ENCODE measurements at places on chromosomes 2 and 18.

GRCh38 chr2:121805766-121806143 is 50.3 kb downstream of the TSN start:
- no peak for DNase-seq

GRCh38 chr2:198774576-198774975 is 683.2 kb downstream of the SATB2 start:
- no peak for DNase-seq

DNA sequence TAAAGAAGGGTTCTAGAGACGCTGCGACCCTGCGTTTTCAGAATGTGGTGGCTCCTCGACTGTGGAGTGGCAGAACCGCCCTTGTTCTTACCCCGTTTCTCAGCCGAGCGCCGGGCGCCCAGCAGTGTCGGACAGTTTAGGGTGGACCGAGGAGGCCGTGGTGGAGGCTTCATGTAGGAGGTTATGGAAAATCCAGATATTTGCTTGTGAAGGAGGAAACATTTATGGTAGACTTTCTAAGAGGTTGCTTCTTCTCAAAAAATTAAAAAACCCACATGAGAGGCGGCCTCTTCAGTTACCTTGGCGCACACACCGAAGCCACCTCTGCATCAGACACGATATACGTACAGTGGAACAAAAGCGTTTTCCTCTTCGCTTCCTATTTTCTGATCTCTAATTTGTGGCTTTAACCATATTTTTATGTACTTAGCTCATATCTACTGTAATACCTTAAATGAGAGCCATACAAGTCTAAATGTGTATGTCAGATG is 120.8 kb downstream of the NFATC1 start:
- no peak for DNase-seq

DNA sequence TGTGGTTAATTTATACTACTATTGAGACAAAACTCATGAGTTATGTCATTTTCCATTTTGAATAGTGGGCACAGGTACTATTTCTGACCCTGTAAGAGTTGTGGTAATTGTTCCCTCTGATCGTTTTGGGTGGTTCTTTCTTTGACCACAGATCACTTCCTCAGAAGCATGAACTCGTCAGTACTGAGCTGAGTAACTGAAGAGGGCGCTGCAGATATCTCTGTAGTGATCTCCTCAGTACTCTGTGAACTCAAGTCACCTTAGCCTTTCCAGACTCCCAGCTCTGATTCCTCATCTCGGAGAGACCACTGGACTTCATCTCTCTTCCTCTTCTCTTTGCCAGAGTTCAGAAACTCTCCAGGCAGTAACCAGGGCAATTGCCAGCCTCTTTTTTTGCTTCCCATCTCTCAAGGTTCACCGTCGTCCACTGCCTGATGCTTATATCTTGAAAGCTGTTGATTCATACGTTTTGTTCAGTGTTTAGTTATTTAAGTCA is 9.4 kb upstream of the IL1RL1 start:
- DNase-seq = no peak

DNA sequence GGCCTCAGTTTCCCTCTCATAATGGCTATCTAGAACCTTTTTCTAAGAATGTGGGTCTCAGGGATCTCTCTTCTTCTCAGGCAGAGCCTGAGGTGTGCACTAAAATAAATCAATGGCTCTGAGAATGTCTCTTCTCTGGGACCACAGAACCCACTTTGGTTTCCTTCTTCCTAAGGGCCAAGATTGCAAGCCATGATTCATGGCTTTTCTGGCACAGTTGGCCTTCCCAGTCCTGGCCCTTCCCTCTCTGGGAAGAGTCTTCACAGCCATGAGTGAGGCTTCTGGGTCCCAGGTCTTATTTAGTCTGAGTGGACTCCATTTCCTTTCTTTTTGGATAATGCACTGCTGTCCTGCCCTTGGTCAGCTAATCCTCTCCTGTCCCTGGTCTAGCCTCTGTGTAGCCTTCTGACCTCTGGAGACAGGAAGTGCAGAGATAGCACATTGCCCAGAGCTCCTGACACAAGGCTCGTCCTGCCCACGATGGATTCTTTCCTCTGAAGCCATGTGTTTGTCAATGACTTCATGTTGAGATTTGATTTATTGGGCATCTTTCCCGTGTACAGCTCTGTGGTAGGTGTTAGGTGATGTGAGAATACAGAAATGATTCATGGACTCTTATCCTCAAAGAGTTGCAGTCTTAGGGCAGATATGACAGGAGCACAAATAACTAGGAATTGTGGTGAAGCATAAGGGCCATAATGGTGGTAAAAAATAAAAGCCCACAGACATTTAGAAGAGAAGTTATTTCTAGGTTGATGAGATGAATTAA is 245.0 kb downstream of the CLIP4 start:
- DNase-seq = no peak

DNA sequence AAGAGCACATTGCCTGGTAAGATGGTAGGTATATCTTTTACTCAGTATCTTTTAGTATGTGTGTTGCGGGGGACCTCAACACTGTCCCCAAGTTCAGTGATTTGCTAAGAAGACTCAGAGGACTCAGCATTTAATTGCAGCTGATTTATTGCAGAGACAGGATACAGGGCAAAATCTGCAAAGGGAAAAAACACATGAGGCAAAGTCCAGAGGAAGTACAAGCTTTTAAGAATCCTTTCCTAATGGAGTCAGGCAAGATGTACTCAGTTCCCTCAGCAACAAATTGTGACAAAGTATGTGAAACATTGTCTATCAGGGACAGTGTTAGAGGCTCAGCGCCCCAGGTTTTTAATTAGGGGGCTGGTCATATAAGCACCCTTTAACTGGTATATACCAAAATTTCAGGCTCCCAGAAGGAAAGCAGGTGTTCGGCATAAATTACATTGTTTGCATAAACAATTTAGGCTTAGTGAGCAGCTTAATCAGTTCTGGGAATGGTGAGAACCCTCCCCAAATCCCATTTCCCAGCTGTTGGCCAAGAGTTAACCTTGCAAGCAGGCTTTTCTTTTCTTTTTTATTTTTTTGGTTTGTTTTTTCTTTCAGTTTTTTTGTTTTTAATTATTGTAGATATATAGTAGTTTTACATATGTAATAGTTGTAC is 41.7 kb downstream of the RAB3GAP1 start:
- DNase-seq = no peak

- DNase-seq = peak; percentile 37
Measured at GRCh38 chr2:118185210-118186109, 97.2 kb downstream of the INSIG2 start.

DNA sequence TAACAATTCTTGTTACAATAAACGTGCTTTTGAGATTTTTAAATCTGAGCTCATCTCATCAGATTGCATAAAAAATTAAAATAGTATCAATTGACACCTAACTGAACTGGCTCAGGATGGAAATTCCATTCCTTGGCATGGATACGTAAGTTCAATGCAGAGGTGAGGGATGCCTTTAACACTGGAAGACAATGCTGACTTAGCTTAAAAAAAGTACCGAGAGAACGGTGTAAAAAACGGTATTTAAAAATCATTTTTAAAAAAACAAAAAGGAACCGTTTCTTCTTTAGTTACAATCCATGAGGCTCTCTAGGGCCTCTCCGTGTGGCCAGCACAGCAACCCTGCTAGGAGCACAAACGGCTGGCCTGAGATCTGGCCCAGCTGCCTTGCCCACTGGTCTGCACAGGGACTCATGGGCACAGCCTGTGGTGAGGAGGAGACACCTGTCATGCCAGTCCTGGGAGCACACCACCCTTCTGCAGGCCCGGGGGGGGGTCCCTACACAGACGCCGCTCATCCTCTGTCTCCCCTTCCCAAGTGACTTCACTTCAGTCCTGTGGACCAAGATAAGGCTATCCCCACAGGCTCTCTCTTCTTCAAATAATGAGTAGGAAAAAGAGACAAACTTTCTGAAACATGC is 45.2 kb downstream of the FAM168B start:
- no peak for DNase-seq

GRCh38 chr2:15307526-15307925 is 253.6 kb downstream of the NBAS start:
- DNase-seq = no peak

- DNase-seq = no peak
Measured at GRCh38 chr2:2332381-2332780, 1.3 kb upstream of the MYT1L start.

- DNase-seq = no peak
Measured at GRCh38 chr2:230569298-230569697, 143.3 kb upstream of the CAB39 start.

GRCh38 chr2:60353863-60354262 is 199.6 kb downstream of the BCL11A start:
- DNase-seq = no peak

DNA sequence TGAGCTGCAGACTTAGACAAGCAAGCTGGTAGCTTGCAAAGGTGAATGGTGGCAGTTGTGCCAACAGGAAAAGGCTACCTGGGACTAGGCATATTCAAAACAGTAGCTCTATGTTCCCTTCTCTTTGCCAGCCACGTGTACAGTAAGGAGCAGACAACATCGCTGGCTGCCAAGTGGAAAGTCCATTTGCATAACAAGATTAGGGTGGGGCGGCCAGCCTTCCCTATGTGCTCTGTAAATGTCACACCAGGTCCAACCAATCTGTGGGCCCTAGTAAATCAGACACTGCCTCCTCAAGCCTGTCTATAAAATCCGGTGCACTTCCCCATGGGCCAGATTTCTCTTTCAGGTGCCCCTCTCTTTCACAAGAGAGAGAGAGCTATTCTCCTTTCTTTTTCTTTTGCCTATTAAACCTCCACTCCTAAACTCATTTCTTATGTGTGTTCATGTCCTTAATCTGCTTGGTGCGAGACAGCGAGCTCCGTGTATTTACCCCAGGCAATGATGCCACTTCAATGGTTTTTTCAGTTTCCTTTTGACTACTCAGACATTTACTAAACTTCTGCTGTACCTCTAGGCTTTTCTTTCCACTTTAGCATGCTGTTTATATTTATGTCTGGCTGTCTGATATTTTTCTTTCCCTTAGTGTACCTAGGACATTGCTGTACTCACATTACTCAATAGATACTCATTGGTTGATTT is 297.4 kb upstream of the GCFC2 start:
- DNase-seq = no peak

DNA sequence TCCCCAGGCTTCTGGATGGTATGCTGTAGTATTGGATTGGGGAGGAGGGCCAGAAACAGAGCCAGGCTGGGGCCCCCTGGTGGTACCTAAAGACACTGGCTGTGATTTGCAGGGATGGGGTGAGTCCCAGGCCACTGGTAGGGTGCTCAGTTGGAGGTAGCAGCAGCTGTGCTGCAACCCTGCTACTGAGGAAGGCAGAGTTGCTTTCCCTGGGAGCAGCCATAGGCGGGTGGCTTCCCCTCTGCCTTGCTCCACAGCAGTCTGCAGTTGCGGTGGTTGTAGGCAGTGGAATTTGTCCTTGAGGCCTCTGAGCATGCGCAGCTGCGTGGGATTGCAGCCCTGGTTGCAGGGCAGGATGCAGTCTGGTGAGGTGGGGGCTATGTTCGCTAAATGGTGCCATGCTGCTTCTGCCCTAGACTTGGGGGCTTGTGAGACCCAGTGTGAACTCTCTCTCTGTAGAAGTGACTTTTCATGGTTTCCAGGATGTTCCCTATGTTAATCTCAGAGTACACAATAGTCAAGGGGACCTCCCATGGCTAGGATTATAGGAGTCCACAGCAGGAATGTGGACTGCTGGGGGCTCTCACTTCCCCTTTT is 443.5 kb downstream of the XIRP2 start:
- DNase-seq = no peak

DNA sequence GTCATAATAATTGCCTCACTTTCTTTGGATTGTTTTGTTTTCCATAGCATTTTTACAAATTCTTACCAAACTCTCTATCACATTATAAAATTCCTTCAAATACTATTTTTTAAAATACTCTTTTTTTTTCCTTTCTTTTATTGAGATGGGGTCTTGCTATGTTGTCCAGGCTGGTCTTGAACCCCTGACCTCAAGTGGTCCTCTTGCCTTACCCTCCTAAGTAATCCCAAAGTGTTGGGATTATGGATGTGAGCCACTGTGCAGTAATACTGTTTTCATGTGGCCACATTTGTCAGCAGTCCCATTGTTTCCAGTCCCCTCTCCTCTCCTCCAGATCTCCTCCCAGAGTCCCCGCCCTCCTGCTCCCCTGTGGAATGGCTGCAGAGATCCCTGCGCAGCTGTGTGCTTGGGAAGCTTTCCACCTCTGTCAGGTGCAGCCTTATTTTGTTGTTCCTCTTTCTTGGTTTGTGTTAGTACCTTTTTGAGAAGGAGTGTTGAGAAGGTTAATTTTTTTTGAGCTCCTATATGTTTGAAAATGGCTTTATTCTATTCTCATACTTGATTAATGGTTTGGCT is 227.3 kb downstream of the LOXHD1 start:
- DNase-seq = no peak

- DNase-seq = no peak
Measured at GRCh38 chr2:26043862-26044696, 10.2 kb downstream of the RAB10 start.

DNA sequence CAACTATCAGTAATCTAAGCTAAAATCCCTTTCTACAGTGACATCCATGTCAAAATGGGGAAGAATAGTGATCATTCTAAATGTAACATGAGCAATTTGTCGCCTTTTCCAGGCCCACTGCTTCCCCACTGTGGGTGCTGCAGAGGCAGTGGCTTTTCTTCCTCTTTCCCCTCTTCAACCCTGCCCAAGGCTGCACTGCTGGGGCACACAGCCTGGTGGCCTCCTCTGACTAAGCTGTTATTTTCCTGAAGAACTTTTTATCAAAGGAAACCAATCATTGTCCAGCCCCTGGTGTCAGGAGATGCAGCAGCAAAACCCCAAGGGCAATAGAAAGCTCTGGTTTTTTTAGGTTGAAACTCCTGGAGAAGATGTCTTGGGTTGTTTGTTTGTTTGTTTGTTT is 117.6 kb upstream of the KLF7 start:
- DNase-seq = no peak

GRCh38 chr2:33411765-33412164 is 64.7 kb upstream of the RASGRP3 start:
- no peak for DNase-seq

DNA sequence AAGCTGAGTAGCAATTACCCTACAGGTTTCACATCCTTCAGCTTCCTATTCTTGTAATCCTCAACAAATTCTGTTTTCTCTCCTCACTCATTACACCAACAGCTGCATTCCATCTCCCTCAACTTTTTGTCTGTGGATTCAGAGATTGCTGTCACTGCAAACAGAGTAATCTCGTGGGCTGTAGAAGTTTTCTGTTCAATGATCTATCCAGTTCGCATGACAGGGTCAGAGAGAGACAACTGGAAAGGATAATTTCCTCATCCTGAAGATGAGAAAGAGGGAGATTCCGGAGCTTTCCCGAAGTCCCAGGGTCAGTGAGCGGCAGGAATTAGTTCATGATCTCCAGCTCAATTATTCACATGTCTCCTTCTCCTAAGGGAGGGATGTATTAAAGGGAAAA is 75.7 kb downstream of the MYO5B start:
- no peak for DNase-seq

GRCh38 chr2:127632592-127633489 is 13.1 kb upstream of the GPR17 start:
- no peak for DNase-seq

DNA sequence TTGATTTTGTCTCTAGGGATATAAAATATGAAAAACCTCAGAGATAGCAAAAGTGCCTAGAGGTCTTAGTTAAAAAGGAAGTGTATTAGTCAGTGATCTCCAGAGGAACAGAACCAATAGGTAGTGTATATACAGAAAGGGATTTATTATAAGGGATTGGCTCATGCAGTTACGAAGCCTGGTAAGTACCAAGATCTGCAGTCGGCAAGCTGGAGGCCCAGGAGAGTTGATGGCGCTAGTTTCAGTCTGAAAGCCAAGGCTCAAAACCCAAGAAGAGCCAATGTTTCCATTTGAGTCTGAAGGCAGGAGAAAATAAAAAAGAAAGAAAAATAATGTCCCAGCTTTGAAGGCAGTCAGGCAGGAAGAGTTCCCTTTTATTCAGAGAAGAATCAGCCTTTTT is 93.3 kb downstream of the COLEC12 start:
- DNase-seq = no peak
